Stimulated activated memory B cell treated with anti-CD40 and anti-IgM and Interleukin-4, amounts not matched to agents 10 μg/mL and 1 μg/mL and 100 μg/mL, for 72 hours (primary cell): ENCODE measurements at places on chromosomes 2 and 18.

GRCh38 chr2:16302431-16303272 lies 362.3 kb downstream of the MYCN start:
- ATAC-seq: no peak

DNA sequence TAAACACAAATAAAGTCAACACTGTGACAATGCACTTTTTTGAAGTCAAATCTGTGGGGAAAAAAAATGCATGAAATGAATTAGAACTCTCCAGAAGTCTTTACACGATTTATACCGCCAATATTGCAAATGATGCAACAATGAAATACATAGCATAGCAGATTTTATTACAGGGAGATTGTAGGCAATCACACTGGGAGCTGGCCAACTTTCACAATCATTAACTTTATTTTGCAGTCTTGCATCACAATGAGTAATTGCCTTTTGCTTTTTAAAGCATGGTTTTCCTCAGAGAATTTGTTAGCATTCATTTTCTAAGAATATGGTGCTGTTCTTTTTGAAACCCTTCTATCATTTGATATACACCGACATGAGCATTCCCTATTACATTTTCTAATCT lies 366.4 kb upstream of the FSIP2 start:
- no peak for ATAC-seq

GRCh38 chr2:62291517-62292137 lies 95.7 kb downstream of the B3GNT2 start:
- ATAC-seq: no peak

- no peak for ATAC-seq
Measured at GRCh38 chr2:200703127-200703925, 108.4 kb upstream of the BZW1 start.

- ATAC-seq: no peak
Measured at GRCh38 chr18:50313873-50314460, 26.5 kb upstream of the CXXC1 start.

DNA sequence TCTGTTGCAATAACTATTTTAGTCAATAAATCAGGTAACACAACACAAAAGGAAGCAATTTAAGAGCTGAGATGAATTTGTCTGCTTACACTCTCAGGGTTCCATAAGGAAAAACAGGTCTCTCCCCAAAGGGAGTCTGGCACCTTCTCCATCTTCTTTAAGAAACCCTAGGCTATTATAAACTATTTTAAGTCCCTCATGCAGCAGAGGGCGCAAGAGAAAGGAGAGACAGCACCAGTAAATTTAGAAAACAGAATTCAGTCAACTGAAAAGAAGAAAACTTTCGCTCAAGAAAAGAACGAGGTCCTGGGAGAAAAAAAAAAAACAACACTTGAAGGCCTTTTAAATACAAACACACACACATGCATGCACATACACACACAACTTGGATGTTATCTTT lies 19.1 kb downstream of the SULT1C4 start:
- no peak for ATAC-seq

GRCh38 chr2:187302586-187302985 lies 145.5 kb downstream of the CALCRL start:
- no peak for ATAC-seq

DNA sequence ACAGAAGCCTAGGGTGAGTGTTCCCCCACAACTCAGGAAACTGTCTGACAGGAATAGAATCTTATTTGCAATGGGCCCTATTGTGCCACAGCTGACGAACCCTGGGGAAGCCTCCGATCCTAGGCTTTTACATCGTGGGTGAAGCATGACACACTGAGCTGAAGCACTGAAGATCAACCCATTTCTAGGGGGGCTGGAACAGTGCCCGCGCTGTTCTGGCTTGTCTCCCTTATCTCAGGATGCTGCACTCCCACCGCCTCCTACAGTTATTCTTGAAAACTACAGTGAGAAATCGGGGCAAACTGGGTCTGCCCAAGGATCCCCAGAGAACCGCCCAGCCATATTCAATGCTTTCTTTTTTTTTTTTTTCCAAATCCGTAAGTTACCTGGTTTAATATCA lies 41.1 kb downstream of the NETO1 start:
- no peak for ATAC-seq

GRCh38 chr2:234580686-234581085 lies 83.8 kb upstream of the ARL4C start:
- ATAC-seq: no peak

DNA sequence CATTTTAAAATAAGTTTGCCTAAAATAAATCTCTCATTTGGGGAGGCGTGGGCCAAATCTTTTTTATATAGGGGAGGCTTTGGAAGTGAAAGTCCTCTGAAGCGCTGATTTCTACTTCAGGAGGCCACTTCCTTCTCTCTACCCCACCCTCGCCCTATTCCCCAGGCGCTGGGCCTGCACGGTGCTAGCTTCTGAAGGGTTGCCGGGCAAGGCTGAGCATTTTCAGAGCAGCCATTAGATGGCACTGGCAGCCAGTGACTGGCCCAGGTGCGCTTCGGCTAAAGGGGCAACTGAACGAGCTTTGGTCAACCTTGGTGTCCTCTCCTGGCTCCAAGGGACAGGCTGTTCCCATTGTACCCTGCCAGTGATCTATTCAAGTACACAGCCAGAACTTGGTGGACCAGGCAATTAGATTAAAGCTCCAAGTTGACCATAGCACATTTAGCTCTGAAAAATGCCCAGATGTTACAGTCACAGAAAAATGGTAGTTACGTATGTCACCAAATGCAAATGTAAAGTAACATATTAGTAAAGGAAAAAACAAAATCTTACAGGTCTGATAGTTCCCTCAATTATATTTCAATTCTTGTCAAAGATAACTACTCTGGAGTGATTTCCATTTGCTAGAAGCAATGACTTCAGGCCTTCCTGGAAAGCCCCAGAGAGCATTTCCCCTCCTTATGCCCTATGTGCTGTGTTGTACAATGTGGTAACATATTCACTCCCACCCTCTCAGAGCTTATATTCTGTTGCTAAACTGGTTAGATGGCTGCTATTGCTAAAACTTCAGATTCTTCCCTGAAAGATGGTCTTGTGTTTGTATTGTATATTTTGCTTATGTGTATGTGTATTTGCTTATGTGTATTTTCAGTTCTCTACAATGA lies 2.1 kb downstream of the POMC start:
- ATAC-seq: peak; percentile 96

DNA sequence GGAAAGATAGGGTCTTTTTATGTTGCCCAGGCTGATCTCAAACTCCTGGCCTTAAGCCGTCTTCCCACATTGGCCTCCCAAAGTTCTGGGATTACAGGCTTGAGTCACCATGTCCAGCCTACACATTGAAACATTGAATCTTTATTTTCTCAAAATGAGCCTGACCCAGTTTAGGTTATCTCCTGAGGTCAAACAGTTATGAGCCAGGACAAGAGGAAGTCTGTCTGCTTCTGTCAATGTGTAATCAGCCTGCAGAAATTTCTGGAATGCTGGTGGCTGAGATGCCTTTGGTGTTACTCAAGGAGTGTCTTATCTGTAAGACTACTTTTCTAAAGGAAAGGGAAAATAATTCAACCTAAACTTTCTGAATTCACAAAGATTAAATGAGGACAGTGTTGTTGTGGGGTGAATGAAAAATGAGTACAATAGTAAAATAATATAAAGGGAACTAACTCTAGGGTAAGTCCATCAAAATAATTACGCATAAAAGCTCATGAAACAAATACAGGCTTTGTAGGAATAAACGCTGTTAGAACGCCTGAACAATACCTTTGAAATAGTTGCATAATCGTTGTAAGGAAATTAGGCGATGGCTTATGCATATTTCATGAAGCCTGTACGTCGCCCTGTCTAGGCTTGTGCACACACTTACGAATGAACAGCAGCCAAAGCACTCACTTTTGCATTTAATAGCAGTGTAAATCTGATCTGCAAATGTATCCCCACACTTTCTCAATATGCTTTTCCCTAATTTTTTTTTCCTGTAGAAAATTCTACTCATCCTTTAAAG lies 260.8 kb downstream of the RDH14 start:
- ATAC-seq: no peak

DNA sequence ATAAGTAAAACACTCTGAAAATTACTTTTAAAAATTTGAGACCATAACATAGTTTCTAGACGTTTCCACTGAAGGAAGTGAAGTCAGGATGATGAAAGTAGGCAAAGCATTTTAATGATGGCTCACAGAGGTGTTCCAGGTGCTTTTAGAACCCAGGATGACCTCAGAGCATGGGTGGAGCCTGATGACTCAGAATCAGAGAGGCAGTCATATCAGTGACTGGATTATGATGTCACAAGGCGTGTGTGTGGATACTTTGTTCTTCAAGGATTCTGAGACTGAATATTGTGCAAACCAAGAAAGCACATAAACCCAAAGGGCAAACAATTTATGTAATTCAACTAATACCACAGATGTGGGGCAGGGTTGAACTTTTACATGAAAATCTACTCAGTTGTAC lies 208.0 kb upstream of the FBXO11 start:
- ATAC-seq: peak; percentile 39

DNA sequence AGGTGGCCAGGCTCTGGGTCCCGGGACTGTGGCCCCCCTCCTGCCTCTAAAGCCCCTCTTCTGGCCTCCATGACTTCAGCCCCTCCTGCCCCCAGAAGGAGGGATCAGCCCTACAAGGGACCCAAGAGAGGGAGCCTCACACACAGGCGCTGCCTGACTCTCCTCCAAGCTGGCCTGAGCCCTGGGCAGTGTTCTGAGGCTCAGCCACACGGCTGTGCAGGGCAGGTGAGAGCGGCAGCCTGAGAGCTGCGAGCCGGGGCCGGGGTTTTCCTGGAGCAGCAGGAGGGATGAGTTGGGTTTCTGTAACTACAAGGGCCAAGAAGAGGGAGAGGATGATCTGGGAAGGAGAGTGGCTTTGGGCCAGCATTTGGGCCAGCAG lies 70.1 kb downstream of the HPCAL1 start:
- no peak for ATAC-seq

DNA sequence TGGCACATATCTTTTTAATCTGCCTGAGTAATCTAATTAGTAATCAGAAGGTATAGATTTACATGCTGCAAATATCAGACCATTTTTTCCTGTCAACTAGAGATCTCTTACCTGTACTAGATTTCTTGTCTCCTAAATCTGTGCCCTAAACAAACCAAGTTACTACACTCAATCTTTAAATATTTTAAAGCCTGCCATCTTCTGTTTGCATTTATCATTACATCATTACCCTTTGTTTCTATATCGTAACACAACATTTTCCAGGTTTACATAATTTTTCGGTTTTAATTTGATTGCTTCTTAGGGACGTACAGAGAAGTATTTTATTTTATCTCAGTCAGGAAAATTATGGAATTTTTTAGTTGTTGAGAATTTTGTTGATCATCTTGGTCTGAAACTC lies 25.7 kb downstream of the PSMA8 start:
- ATAC-seq: no peak

GRCh38 chr2:232315049-232315922 lies 63.3 kb upstream of the ALPP start:
- peak; percentile 95 for ATAC-seq

- no peak for ATAC-seq
Measured at GRCh38 chr2:31998731-31999383, 12.0 kb downstream of the MEMO1 start.

DNA sequence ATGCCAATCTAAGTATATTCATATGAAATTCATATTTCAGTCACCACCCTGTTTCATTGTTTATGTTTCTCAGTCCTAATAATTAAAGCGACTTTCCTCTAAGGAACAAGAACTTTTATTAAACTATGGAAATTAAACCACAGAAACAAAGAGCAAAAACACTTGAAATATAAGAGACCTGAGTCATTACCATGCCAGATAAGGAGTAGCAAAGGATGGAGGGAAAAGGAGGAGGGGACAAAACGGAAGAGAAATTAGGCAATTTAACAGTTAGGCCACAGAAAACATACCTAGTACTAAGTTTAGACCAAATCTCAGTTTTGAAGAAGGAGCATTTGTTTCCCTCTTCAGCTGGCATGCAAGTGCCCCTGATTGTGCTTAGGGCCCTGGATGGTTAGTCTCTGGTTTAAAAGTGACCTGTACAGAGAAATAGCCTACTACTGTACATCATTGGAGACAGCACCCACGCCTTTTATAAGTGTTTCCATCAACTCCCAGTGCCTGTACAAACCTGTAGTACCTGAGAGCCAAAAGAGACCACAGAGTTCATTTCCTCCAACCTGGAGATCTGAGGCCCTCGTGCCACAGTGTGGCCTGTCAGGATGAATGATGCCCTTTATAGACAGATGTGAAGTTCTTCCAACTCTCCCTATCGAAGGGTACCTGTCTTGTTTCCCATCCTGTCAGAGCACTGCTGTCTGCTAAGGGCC lies 74.5 kb downstream of the SPATS2L start:
- ATAC-seq: no peak

DNA sequence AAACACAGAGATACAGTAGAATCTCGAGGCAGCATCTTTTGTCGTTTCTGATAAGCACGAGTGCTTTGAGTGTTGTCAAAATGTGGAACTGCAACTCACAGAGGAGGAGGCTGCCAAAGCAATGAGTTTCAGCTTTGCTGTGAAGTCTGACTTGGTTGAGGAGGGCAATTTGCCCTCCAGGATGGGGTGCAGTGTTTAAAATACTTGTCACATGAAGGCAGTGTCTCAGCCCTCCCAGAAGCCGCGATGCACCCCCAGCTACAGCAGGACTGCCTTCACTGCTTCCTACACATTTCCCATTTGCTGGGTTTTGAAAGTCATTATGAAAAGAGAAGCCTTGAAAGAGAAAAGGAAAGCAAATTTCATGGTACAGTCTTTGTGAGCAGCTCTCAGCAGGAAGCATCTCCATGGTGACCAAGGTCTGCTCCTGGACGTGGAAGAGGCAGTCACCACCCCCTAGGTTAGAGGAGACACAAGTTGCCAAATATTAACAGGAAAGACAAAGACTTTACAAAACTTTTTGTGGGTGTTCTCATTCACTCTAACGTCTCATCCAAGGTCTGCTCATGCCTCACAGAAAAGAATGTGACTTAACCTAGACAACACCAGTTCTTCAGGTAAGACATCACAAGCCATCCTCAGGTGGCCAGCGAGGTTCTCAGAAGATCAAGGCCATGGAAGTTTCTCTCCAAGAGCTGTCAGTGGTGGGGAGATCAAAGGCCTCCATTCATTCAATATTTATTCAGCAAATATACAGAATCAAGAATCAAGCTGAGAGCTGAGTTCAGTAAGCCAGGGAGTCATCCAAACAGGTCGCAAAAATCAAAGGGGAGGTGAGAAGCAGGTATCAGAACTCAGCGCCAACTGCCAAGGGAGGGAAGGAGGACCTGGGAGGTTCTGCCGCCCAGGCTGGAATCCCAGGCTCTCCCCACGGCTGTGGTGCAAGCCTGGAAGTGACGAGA lies 476.0 kb downstream of the EIPR1 start:
- peak; percentile 89 for ATAC-seq

DNA sequence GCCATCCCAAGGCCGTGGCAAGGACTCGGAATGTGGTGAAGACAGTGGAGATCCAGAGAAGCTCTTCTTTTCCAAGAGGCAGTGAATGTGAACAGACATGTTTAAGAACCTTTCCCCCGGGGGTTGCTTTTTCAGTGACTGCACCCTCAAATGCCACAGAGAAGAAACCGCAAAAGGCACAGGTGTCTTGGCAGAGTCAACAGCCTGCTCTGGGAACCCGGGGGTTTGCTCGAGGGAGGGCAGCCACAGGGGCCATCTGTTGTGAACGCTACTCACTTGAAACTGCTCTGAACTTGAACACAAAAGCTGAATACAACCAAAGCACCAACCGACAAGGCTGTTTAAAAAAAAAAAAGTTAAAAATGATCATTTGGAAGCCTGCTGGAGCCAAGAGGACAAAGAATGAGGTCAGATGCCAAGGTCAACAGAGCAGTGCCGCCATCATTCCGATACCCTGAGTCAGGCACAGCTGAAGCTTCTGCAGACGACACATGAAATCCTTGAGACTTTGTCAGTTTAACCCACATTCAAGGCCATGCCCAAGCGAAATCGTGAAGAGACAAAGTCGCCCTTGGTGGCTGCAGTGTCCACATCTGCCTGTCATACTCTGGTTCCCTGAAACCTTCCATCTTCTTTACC lies 47.4 kb downstream of the PSMG2 start:
- ATAC-seq: peak; percentile 74

GRCh38 chr2:212854771-212855170 lies 296.6 kb downstream of the IKZF2 start:
- no peak for ATAC-seq
